ENCODE measurements at places on chromosomes 16 and 17.

DNA sequence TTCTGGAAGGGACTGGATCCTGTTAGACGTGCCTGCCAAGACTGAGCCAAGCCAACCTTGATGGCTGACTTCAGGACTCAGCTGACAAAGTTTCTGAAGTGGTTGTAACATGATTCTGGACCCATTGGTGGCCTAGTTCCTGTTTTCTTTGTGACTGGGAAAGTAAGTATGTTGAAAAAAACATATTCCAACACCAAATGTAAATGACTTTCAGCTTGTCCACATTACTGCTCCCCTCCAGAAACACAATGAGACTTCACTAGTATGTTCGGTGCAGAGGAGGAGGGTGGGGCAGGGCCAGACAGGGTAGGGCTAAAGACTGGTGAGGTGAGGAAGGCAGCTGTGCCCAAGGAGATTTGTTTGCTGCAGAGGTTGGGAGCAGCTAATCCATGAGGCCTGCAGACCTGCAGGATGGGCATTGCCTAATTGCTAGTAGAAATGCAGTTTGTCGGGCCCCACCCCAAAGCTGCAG, 26.4 kb downstream of the NMT1 start:
- no peak for DNase-seq

DNA sequence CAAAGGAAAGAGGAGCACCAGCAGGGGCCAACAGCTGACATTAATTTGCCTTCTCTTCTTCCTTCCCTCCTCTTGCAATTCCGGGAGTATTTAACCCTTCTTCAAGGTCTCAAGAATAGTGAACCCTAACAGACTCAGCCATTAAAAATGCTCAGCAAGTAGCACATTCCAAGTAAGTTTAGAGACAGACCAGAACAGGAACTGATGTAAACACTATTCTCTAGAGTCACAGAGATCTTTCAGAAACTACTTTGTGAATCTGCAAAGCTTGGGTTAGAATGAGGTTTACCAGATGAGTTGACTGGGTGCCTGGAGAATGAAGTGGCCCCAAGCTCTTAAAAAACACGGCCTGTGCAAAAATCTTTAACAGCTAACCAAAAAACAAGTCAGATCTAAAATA, 50.9 kb downstream of the TEX2 start:
- no peak for DNase-seq

- no peak for DNase-seq
Measured at GRCh38 chr17:82623707-82624106, 24.5 kb downstream of the WDR45B start.

DNA sequence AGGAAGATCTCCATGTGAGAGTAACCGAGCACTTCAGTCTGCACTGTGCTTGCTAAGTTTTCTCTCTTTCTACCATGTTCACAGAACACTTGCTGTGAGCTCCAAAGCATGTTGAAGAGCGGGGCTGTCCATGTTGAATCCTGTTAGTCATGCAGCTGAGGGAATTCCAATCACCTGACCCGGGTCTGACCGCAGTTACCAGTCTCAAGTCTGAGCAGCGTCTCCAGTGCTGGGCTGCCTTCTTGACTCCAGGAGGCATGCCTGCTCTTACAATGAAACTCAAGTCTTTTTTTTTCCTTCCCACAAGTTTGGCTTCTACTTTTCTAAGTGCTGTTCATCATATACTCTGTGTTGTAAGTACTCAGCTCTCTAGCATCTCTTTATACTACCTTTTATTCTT, 44.3 kb downstream of the HOXB1 start:
- DNase-seq = no peak

DNA sequence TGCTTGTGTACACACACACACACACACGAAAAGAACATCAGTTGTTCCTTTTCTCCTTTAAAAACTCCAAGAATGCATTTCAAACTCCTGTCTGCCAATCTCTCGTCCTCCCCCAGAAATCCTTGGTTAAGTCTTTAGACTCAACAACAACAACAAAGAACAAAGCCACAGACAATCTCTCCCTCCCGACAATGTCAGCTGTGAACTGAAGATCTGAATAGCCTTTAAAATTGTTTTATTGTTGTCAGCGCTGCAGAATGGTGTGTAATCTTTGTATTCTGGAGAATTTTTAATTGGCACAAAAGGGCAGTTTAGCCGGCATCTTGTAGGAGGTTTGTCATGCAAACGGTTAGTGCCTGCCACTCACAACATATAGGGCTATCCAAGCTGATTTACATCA, 219.5 kb downstream of the MSI2 start:
- no peak for DNase-seq
